ENCODE measurements at places on chromosomes 12 and 14.
A peak's percentile ranks its signal among the peaks of the same experiment; 100 is the strongest.

GRCh38 chr12:106049105-106049504 lies 89.6 kb downstream of the NUAK1 start:
- DNase-seq: no peak

- DNase-seq: peak; percentile 36
These were observed 2.1 kb upstream of the MAGOHB start for GRCh38 chr12:10615532-10615931.

DNA sequence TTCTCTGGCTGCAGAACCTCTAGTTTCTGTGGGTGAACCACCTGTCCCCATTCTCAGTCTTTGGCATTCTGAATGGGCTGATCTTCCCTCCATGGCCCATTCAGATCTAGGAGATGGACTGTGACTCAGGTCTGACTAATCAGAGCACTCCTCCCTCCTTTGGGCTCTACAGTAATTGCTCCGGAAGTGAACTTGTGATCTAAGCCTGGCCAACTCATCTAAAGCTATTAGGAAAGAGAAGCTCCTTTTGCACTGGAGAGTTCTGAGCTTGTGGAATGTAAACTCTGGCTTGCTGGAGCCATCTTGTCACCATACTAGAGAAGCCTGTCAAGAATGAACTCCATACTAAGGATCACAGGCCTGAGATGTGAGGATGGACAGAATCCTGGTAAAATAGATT lies 168.2 kb downstream of the SUDS3 start:
- DNase-seq: no peak

GRCh38 chr14:99260587-99261551 lies 11.1 kb downstream of the BCL11B start:
- no peak for DNase-seq

DNA sequence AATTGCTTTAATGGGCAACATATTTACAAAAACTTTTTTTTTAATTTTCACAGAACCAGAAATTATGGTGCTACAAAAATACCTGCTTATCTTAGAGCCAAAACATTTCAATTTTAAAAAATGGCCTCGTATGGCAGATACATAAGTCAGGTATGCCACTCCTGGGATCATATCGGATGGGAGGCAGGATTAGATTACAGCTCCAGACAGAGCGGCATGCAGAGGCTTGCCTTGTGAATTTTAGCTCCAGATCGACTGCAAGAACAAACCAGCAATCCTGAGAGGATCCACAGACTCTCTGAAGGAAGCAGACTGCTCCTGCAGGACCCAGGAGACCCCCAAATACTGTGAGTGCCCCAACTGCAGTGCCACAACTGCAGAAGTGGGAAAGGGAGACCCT lies 169.3 kb upstream of the AMIGO2 start:
- peak; percentile 66 for DNase-seq

DNA sequence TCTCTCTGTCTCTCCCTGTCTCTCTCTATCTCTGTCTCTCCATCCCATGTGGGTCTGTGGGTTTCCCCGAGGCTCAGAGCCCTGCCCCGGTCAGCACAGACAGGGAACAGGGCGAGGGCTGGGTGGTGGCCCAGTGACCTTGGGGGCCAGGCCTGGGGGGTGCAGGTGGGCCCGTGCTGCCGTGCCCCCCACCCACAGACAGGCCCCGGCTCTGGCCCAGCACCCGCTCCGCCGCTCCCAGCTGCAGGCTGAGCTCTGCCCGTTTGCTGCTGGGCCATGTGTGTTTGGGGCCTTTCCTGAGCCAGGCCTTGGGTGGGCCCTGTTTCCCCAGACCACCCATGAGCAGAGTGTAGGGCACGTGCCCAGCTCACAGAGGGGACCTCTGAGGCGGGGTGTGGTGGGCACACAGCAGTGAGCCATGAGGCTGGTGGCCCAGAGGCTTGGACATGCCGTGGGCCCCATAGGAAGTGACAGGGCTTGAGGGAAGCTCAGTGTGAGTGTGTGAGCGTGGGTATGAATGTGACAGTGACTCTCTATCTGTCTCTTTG lies 51.0 kb downstream of the TMEM121 start:
- DNase-seq: no peak

DNA sequence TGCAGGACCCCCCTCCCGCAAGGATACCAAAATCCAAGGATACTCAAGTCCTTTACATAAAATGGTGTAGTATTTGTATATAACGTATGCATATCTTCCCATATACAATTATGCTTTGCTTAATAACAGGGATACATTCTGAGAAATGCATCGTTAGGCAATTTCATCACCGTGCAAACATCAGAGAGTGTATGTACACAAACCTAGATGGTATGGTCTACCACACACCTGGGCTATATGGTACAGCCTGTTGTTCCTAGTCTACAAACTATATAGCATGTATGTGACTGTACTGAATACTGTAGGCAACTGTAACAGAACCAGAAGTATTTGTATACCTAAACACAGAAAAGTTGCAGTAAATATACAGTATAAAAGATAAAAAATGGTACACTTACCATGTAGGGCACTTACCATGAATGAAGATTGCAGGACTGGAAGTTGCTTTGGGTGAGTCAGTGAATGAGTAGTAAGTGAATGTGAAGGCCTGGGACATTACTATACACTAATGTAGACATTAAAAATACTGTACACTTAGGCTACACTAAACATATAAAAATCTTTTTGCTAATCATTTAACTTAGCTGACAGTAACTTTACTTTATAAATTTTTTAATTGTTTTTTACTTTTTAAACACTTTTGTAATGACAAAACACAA lies 141.1 kb downstream of the SLC41A2 start:
- DNase-seq: no peak

- DNase-seq: no peak
These were observed 118.6 kb upstream of the RTL1 start for GRCh38 chr14:101022121-101022520.

DNA sequence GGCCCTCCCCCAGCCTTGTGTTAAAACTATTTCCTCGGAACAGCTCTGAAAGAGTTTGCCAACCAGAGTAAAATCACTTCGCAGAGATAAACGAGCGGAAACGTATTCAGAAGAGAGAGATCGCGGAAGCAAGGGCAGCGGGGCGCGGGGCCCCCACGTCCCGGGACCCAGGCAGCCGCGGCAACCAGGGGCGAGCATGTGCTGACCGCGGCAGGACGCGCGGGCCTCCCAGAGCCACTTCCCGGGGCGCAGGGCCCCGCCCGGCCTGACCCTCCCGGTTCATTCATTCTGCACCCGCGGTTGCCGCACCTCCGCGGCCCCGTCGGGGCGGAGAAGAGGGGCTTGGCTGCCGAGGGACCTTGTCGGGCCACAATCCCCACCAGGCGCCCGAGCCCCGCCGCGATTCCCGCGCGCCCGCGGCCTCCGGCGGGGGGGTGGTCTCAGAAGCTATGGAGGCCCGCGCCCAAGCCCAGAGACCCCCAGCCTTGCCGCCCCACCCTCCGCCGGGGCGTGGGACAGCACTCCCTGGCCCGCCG lies 598 bp downstream of the UBE2N start:
- DNase-seq: peak; percentile 33

DNA sequence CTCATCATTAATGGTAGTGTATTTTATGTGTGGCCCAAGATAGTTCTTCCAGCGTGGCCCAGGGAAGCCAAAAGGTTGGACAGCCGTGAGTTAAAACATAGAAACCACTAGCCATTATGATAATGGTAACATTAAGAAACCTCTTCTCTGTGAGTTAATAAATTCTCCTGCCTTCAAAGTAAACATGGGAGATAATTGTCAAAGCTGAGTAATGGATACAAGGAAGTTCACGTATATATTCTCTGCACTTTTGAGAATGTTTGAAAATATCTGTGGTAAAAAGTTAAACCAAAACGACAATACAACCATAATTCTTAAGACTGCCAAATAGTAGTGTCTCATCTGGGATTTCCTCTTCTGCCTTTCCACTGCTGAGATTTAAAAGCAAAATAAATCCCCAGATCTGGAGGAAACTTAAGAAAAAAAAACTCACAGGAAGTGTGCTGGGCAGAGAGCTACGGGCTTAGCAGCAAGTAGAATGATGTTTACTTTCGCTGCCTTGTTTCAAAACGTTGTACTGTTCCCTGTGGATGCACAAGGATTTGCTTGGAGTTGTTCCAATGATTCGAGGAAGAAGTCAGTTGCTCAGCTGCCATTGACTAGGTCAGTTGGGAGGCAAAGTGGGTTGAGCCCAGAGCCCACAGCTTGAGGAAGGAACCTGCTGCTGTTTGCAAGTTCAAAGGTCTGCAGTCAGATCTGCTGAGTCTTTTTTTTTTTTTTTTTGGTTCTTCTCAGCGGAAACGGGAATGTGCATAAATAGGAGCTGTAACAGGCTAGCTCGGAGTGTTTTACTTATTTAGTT lies 1.7 kb downstream of the TPCN1 start:
- peak; percentile 66 for DNase-seq

DNA sequence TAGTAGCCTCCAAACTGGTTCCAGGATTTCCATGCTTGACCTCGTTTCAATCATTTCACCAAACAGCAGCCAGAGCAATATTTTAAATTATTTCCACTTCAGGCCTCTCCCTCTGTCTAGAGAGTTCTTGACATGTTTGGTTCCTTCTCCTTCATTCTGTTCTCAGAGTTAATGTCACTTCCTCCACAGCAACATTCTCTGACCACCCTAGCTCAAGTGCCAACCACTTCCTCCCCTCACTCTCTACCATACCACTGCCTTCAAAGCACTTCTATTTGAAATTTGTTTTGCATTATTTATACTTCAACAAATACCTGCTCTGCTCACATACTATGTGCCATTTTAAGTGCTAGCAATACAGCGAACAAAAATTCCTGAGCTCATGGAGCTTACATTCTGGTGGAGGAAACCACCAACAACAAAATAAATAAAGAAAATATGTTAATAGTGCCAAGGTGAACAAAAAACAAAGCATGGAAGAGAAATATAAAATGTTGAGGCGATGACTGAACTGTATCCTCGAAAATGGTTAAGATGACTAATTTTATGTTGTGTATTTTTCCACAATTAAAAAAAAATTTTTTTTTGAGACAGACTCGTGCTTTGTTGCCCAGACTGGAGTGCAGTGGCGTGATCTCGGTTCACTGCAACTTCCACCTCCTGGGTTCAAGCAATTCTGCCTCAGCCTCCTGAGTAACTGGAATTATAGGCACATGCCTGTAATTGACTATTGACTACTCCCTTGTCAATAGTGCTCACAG lies 17.3 kb downstream of the BAZ1A start:
- DNase-seq: no peak

GRCh38 chr12:62466018-62466593 lies 520 bp upstream of the MON2 start:
- peak; percentile 80 for DNase-seq

GRCh38 chr12:51948066-51948465 lies 3.4 kb upstream of the ACVR1B start:
- no peak for DNase-seq

DNA sequence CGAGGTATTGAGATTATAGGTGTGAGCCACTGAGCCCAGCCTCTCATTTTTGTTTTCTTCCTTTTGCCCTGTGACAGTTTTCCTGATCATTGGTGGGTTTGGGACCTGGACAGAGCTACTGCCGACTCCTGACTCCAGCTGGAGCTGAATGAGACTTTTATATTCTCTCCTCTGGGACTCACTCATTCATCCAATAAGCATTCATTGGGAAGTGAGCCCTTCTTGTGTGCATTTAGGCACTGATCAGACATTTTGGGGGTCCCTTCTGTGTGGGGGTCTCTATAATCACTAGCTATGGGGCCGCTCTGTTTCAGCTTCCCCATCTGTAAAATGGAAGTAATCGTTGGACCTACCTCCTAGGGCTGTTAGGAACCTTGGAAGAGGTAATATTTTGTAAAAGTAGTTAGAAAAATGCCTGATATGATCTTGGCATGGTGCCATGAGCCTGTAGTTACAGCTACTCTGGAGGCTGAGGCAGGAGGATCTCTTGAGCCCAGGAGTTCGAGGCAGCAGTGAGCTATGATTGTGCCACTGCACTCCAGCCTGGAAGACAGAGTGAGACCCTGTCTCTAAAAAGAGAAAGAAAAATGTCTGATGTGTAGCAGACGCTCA lies 7.2 kb downstream of the SH2B3 start:
- peak; percentile 11 for DNase-seq

- DNase-seq: no peak
These were observed 33.3 kb downstream of the CCDC85C start for GRCh38 chr14:99570544-99571302.

All from OCI-M1 (cell line).